Midbrain (tissue), 1 donor: ENCODE measurements at places on chromosomes 1 and 21.

- DNase-seq, result no peak
Measured at GRCh38 chr1:165603810-165604209, 27.2 kb upstream of the MGST3 start.

- no peak for DNase-seq
Measured at GRCh38 chr1:89649783-89650182, 16.9 kb downstream of the LRRC8C start.

GRCh38 chr1:150532860-150533259 lies 16.3 kb upstream of the ADAMTSL4 start:
- DNase-seq, result no peak

GRCh38 chr1:8133190-8133589 lies 107.1 kb upstream of the ERRFI1 start:
- no peak for DNase-seq

- no peak for DNase-seq
Measured at GRCh38 chr21:37753122-37753599, 163.1 kb downstream of the KCNJ6 start.

DNA sequence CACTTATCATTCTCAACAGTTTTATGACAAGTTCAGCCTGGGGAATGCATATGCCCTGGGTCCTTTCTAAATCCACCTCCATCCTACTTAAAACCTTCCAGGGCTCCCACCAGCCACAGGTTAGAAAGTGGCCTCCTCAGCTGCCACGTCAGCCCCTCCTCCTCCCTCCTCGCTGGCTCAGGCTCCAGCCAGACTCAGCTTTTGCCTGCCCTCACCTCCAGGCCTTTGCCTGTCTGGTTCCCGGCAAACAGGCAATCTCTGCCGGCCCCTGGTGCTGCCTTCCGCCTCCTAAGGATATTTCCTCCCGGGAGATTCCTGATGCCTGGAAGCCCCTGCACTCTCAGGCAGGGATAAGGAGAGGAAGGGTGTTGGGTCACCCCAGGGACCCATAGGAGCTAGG lies 9.5 kb downstream of the RHBG start:
- no peak for DNase-seq

- no peak for DNase-seq
Measured at GRCh38 chr21:35926003-35926740, 134.2 kb downstream of the SETD4 start.

GRCh38 chr1:101278845-101279244 lies 42.0 kb downstream of the S1PR1 start:
- no peak for DNase-seq

- DNase-seq, result no peak
Measured at GRCh38 chr1:168333562-168334276, 53.0 kb downstream of the TBX19 start.

DNA sequence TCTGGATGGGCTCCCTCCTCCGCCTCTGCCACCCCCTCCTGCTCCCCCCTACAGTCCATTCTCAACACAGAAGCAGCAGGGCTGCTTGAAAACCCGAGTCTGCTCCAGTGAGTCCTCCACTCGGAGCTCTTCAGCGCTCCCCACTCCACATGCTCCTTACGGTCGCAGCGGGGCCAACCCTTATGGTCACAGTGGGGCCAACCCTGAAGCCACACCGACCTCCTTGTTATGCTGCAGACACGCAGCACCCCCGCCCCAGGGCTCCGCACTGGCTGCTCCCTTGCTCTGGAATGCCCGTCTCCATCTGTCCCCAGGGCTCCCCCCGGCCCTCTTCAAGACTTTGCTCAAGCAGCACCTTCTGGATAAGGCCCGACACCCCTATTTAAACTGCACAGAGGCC lies 22.6 kb downstream of the GPR157 start:
- DNase-seq, result no peak

GRCh38 chr1:112506306-112506705 lies 2.5 kb upstream of the WNT2B start:
- DNase-seq, result no peak

DNA sequence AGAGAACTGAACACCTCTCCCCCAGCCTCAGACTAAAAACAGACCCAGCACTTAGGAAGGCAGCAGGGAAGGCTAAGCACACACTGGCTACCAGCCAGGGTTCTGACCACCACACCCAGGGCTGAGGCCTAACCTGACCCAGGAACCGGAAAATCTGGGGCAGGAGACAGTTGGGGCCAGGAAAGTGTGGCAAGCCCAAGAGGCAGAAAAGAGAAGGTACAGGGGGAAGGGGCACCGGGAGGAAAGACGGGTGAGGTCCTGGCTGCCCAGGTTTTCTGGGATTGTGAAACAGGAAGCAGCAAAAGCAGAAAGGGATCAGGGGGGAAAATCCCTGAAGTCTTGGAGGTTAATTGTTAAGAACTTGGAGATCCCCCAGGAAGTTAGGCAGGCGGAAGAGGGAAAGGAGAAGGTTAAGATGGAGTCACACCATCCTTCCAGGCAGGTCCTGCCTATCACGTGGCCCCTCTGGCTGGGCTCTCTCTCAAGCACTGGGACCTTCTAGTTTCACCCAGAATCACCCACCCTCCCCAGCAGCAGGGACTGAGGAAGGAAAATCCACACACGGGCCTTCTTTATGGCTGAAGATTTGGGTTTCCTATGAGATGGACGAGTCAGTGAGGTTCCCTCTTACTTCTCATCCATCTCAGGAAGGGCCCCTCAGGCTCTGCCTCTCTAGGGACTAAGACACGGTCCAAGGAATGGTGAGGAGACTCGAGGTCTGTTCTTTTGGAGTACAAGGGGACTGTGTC lies 2.6 kb downstream of the HDGF start:
- peak; percentile 32 for DNase-seq

DNA sequence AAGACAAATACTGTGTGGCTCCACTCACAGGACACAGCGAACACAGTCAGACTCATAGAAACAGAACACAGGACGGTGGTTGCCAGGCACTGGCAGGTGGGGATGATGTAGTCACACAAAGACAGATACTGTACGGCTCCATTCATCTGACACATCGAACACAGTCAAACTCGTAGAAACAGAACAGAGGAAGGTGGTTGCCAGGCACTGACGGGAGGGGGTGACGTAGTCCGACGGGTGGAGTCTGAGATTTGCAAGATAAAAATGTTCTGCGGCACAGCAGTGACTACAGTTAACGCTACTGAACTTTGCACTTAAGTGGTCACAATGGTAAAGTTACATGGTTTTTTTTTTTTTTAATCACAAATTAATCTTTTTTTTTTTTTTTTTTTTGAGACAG lies 18.7 kb downstream of the C21orf58 start:
- no peak for DNase-seq

GRCh38 chr1:65247419-65248359 lies 61.7 kb upstream of the DNAJC6 start:
- peak; percentile 80 for DNase-seq

DNA sequence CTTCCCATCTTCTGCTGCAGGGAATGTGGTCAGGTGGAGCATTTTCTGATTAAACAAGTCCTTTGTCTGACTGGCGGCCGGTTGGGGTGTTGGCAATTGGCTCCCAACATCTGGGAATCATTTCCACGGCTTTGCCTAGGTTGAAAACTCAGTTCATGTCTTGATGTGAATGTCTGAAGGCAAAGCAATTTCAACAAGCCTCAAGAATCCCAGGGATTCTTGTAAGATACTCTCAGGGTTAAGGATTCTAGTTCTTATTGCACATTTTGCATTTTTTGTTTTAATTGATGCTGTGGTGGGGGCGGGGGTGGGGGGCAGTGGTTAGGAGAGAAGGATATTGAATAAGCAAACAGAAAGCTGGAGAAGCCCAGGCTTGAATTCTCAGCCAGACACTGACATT lies 273.9 kb downstream of the KIF26B start:
- DNase-seq, result no peak

GRCh38 chr1:55669293-55669692 lies 454.1 kb upstream of the USP24 start:
- DNase-seq, result no peak

- no peak for DNase-seq
Measured at GRCh38 chr1:212738330-212738729, 38.7 kb upstream of the BATF3 start.

DNA sequence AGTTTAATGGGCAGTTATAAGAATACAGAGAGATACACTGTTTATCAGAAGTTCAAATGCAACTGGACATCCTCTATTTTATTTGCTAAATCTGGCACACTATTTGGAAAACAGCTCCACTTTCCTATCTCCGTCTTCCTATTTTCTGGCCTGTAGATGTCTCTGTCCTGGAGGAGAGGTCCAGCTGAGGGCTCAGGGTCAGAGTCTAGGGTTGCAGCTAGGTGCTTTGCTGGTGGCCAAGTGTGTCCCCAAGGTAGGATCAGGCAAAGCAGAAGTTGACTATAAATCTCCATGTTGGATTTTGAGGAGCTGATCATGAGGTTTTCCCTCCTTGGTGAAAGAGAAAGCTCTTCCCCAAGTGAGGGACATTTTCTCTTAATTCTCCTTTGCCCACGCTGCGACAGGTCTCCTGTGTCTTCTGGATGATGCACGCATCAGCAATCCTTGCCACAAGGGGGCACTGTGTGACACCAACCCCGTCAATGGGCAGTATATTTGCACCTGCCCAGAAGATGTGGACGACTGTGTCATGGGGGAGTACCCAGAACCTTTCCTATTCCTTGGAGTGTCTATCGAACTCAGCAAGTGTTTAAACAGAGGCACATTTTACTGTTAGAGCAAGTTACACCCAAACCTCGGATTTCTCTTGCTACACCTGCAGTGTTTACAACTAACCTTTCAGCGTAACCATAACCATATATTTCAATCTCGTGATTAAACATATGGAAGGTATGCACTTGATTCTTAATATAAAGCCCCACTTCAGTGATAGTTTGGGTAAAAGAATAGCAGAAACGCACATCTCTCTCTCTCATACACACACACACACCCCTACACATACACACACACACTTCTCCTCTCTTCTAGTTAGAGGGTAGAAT lies 10.2 kb downstream of the ADAM30 start:
- DNase-seq, result peak; percentile 5

DNA sequence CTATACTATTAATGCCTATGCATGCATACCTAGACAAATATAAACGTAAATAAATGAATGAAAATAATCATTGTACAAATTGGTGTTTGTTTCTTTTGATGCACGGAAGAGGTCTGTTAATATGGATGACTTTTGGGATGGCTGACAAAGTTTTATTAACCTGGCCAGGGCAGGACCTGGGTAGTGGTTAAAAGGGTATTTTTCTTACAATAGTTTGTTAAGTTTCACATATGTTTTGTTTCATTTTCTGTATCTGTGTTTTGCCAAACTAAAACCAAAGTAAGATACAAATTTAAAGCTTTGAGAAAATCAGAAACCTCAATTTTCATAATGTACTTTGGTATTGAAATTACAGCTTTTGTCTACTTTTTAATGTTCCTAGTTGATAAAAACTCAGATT lies 222.7 kb upstream of the OLFM3 start:
- no peak for DNase-seq

- no peak for DNase-seq
Measured at GRCh38 chr21:42350927-42351426, at the start of gene TFF2. Gene TFF2 (minus strand): TSS chr21:42350994. CDS start chr21:42350957, 37 bp downstream.

DNA sequence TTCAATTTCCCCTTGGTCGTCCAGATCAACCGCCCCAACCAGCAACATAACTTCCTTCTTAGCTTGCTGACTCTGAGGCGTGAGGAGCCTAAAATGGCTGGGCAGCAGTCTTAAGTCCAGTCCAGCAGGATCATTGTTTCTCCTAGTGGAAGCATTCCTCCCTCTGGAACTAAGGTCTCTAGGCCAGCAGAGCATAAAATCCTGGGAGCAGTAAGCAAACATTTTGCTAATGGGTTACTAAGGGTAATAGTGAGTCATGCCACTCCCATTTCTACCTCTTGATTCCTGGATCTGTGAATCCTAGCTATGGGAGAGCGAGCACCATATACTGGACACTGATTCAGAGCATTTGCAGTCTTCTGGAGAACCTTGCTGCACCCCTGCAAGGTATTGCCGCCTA lies 59.9 kb downstream of the ADSS2 start:
- DNase-seq, result no peak

DNA sequence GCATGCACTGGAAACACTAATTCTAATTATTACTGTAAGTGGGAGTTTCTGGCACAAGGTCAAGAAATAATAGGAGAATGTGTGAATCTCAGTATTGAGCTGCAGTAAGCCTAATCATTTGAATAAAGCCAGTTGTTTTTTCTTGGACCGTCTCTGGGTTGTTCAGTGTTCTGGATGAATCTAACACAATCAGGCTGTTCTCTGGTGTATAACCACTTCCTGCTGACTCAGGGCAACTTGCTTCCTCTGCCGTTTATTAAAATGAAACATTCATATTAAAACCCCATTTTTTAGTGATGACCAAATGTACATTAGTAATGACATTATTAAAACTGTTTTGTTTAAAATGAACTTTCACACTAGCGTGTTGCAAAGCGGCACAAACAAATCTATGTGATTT lies 273.1 kb upstream of the SNX7 start:
- DNase-seq, result peak; percentile 34

- DNase-seq, result no peak
Measured at GRCh38 chr21:40803101-40803500, 43.9 kb downstream of the DSCAM start.

DNA sequence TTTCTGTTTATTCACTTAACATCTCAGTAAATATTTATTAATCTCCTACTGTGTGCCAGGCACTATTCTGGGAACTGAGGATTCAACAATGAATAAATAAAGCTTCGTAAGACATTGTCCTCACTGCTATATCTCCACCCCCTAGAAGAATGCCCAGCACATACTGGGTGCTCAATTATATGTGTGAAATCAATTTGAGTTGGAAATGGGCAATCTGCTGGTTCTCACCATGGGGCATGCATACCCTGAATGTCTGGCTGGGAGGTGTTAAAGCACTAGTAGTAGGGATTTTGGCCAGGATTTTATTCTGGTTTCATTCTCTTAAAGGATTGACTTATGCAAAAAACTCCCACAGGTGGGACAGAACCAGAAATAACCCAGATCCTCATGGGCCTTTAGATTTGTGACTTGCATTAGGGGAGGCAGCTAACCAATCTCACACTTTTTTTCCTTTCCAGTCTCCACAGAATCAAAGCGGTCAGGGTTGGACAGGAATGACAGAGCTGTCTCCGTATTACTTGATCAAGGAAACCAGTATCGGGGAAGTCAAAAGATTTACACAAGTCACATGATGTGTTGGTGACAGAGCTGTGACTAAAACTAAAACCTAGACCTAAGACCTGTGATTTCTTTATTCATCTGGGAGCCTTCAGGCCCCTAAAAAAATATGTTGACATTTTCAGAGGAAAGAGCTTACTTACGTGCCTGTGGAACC lies 12.8 kb downstream of the GFI1 start:
- no peak for DNase-seq
